Testis (tissue), 5 donors: ENCODE measurements at places on chromosomes 1 and 21. TPM values are rescaled to one million over a fixed set of nuclear protein-coding genes. Genes with fewer than 3 reads are reported as not detected.

DNA sequence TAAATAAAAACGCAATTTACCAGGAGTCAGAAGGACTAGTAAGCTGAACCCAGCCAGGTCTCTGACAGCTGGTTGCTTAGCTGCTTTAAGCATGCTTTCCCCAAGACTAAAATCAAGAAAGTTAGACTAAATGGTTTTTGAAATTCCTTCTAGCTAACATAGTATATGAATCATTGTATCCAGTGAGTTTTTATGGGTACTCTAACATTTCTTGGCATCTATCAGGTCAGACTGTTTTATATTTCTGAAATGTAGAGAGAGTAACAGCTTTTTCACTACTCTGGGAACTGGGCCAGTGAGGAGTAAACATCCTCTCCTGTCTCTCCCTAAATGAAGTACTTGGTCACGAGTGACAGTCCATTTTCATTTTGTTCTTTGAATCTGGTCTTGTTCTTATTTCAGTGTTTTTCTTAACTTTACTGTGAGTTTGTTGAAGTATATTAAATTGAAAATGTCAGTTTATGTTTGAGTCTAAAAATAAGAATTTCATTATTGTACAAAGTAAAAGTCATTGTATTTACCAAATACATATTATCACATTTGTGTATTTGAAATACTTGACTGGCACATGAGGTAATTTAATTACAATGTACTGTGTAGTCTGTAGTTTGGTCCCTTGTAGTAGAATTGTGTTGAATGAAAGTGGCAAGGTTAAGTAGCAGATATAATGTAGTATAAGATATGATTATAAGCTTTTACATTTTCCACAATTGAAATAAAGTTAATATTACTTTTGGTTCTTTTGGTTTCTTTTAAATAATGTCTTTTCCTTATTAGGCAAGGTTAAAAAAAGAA, 47.6 kb downstream of the PKN2 start:
- H3K4me3 ChIP-seq: no peak overlapping the region
- DNase-seq: peak; percentile 55
- peak overlapping the region; percentile 42 for H3K27ac ChIP-seq
- H3K27me3 ChIP-seq: no peaks in the 10 kb centered on the region
- H3K36me3 ChIP-seq: no peaks in the 10 kb centered on the region

The HES2 gene
- total RNA-seq: 2.4 TPM

GRCh38 chr1:192654591-192655251, 18.8 kb downstream of the RGS13 start:
- no peaks in the 10 kb centered on the region for H3K36me3 ChIP-seq
- H3K27ac ChIP-seq: no peak overlapping the region
- H3K4me3 ChIP-seq: no peak overlapping the region
- no peaks in the 10 kb centered on the region for H3K4me1 ChIP-seq
- DNase-seq: no peak
- H3K27me3 ChIP-seq: no peaks in the 10 kb centered on the region

- H3K36me3 ChIP-seq: no peaks in the 10 kb centered on the region
- H3K27me3 ChIP-seq: no peaks in the 10 kb centered on the region
- no peaks in the 10 kb centered on the region for H3K4me1 ChIP-seq
- no peak overlapping the region for H3K4me3 ChIP-seq
- no peak for DNase-seq
Measured at GRCh38 chr1:174584071-174584470, 136.3 kb downstream of the GPR52 start.

GRCh38 chr1:156746728-156747631, 4.5 kb downstream of the HDGF start:
- no peaks in the 10 kb centered on the region for H3K36me3 ChIP-seq
- peak; percentile 94 for DNase-seq
- peak overlapping the region; percentile 55 for H3K4me3 ChIP-seq
- H3K27ac ChIP-seq: peak overlapping the region; percentile 97
- no peaks in the 10 kb centered on the region for H3K27me3 ChIP-seq

The FCAMR gene
- not detected for total RNA-seq

GRCh38 chr1:200558866-200559459, 61.6 kb downstream of the KIF14 start:
- DNase-seq: peak; percentile 21
- H3K27me3 ChIP-seq: no peaks in the 10 kb centered on the region
- no peaks in the 10 kb centered on the region for H3K36me3 ChIP-seq
- H3K27ac ChIP-seq: no peak overlapping the region

GRCh38 chr1:33256471-33257206, at the start of gene ZNF362:
ZNF362 (plus strand) TSS chr1:33256492; CDS start chr1:33270575, 14,083 bp downstream.
- peak within 1 kb of the TSS; percentile 74 for H3K4me3 ChIP-seq
- H3K27me3 ChIP-seq: no peaks in the 10 kb centered on the region
- no peaks in the 10 kb centered on the region for H3K36me3 ChIP-seq
- peaks cover 42% of the 10 kb centered on the region for H3K4me1 ChIP-seq
